ENCODE measurements at places on chromosomes 3 and 15.
A peak's percentile ranks its signal among the peaks of the same experiment; 100 is the strongest.

- DNase-seq: no peak
Observed at GRCh38 chr15:85112997-85113396, 131.3 kb downstream of the PDE8A start.

DNA sequence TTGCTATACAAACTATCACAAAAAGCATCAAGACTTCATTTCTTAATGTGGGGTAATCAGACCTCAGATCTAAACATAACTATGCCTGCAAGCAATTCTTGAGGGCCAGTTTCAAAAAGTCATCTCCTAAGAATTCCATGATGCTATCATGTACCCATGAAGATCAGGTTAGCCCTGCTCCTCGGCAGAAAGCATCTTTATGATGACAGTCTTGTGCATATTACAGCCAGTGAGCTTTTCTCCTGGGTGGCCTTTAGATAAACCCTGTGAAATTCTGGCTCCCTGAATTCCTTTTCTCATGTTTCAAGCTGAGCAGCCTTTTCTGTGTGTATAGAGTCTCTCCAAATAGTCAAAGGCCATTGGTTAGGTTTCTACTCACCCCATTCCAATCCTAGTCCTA is 201.9 kb upstream of the MCTP2 start:
- no peak for DNase-seq

DNA sequence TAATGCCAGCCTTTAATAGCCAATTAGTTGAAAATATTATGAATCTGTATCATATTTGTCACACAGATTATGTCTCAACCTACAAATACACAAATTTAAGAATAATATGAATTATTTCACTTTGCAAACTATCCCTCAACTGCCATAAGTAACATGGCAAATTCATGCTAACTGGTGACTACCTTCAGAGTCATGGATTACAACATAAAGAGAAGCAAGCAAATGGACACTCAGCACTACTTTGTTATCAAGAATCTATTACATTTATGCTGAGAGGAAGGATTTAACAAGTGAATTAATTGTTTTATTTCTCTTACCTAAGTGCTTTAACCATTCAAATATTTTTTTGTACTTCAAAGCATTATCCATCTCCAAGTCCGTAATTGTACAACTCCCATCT is 103.1 kb upstream of the BCL6 start:
- no peak for DNase-seq

- DNase-seq: no peak
Observed at GRCh38 chr3:17632401-17633100, 109.9 kb downstream of the TBC1D5 start.

DNA sequence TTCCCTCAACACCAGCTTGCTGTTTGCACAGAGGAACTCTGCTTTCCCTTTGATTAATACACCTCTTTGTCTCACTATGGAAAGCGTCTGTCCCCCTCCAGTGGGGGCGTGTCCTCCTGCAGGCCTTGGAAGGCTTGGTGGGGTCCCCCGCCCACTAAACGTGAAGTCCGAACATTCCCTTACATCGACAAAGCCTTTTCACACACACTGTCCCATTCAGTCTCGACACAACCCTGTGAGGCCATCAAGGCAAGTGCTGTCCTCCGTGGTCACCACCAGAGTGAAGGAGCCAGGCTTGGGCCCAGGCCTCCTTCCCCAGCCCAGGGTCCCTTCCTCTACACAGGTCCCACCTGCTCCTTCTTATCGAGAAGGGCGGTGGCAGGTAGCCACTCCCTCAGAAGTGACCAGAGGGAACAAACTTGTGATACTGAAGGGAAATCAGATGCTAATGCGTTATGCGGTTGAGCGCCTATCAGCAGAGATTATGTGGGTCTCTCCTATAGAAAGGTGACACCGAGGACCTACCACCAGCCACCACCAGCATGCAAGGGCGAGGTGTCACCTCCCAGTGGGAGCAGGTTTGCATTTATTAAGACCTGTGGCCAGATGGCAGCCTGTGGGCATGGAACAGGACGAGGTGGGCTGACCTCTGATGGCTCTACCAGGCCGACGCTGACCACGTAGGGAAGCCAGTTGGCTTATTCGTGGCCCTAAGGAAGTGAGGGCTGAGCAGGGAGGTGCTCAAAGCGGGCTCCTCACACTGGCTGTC is 6.6 kb downstream of the NRROS start:
- no peak for DNase-seq

- DNase-seq: no peak
Observed at GRCh38 chr15:40161693-40162391, 973 bp downstream of the BUB1B start.

GRCh38 chr3:132641837-132642538 is 17.6 kb downstream of the ACAD11 start:
- DNase-seq: peak; percentile 45

- DNase-seq: no peak
Observed at GRCh38 chr15:23570486-23570885, 5.0 kb downstream of the MKRN3 start.

GRCh38 chr15:29242456-29243242 is 27.0 kb downstream of the NSMCE3 start:
- no peak for DNase-seq

GRCh38 chr15:68704496-68705021 is 116.1 kb downstream of the ANP32A start:
- no peak for DNase-seq

- DNase-seq: no peak
Observed at GRCh38 chr15:98694161-98694560, 45.8 kb downstream of the IGF1R start.

DNA sequence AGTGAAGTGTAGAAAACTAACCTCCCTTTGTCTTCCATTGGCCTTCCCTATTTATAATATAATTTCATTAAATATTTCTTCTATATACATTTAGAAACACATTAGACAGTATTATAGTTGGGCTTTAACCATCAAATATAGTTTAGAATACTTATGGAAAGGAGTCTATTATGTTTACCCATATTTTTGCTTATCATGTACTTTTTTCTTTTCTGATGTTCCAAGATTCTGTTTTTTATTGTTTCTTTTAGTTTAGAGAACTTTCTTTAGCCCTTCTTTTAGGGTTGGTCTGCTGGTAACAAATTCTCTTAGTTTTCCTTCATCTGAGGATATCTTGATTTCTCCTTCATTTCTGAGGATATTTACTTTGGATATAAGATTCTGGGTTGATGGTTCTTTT is 23.7 kb downstream of the SH3GL3 start:
- DNase-seq: no peak

GRCh38 chr3:12759693-12760565 is 870 bp upstream of the TMEM40 start:
- no peak for DNase-seq

DNA sequence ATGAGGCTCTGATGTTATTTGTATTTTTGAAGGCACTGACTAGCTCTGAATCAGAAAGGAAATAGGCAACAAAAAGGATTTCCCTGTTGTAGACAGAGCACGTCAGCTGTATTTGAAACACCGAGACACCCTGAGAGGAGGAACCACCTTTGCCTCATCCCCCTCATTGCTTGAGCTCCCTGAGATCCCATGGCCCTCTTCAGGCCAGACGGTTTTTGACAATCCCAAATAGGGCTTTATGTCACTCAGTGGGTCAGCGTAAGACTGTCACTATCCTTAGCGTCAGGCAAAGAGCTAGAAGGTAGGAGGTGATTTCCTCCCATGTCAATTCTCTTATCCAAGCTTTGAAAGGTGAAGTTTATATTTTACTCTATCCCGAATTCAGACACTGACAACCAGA is 254.3 kb downstream of the ZNF621 start:
- DNase-seq: no peak

Measured in NCI-H2029 (cell line).